ENCODE measurements at places on chromosomes 7 and 10. TPM values are rescaled to one million over a fixed set of nuclear protein-coding genes. Genes with fewer than 3 reads are reported as not detected.

GRCh38 chr7:4468320-4469102 lies 213.6 kb upstream of the FOXK1 start:
- DNase-seq = peak; percentile 8

DNA sequence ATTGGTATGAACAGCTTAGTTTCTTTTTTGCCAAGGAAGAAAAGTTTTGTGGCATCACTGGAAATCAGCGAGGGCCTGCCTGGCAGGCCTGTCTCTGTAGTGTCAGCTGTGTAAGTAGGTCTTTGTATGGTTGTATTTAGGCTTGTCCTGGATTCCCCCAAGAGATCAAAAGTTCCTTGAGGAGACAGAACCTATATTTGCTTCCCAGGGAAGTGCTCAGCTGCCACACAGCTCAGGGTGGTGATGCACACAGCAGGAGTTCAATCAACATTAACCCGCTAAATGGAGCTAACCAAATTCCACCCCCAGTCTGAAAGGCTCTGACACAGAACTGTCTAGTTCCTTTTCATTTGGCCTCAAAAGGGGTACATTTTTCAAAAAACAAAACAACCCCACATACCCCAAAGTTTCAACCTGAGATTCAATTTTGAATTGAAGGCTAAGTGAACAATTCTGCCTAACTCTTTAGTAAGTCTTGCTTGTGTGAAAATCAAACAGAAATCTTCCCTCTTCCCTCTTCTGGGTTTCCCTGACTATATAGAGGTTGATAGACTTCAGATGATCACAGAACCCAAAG lies 124.4 kb downstream of the CLEC2L start:
- no peak for DNase-seq

DNA sequence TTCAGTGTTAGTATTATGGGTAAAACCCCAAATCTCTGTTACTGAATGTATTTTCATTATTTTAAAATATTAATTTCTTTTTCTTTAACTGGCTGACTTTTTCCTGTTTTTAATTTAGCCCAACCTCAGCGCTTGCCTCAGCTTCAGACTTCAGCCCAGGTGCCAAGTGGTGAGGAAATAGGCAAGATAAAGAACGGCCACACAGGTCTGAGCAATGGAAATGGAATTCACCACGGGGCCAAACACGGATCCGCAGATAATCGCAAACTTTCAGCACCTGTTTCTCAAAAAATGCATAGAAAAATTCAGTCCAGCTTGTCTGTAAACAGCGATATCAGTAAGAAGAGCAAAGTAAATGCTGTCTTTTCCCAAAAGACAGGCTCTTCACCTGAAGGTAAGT lies 57.5 kb downstream of the MDFIC start:
- no peak for DNase-seq

The NUDT13 gene
- 1.7 TPM for total RNA-seq

DNA sequence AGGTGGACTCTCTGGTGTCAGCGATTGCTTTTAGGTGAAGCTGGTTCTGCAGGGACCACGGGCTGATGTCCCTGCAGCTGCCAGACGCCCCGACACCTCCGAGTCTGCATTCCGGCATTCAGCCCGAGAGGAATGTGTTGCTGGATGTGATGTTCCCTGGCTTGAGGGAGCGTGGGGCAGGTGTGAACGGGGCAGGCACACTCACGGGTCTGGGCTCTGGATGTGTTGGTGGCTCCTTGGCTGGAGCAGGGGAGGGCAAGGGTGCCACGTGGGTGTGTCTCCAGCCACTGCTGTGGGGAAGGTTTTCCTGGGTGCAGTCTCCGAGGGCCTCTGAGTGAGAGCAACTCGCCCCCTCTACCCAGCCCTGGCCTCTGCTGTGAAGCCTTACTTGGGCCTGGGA lies 140.5 kb downstream of the CAMK1D start:
- DNase-seq = no peak

- DNase-seq = no peak
Observed at GRCh38 chr10:110077436-110078130, 69.8 kb downstream of the ADD3 start.

- no peak for DNase-seq
Observed at GRCh38 chr10:61164458-61165160, 220.6 kb upstream of the RHOBTB1 start.

The CACNA2D1 gene
- total RNA-seq = 33.5 TPM

DNA sequence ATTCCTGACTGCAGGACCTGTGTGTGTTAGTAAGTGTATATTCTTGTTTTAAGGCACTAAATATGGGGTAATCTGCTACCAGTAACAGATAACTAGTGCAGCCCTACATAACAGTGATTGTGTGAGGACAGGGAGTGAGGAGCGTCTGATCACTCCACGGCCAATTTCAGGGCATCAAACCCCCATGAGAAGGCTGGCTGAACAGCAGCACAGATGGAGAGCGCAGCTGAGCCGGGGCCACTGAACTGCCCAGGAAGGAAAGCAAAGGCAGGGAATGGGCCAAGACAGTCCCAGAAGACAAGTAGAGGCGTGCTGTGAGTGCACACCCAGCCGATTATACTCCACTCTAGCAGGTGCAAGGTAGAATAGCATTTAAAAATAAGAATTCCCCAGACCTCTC lies 157.1 kb upstream of the CHST15 start:
- peak; percentile 77 for DNase-seq

DNA sequence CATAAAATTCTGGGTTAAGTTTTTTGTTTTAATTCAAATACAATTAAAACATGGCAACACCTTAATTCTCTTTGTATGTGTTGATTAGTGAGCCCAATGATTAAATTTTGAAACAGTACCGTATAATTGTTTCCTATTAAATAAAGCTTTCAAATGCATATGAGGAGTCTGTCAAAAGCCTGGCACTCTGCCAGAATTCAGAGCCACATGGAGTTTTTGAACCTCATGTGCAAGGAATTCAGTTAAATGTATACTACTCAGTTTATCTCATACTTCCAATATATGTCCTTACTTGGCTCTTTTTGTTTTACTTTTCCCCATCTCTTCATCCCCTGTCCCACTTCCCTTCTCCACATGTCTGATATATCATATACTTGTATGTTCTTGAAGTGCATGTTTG lies 165.6 kb upstream of the FAM3C start:
- no peak for DNase-seq

The GRM3 gene
- total RNA-seq = not detected

The IGFBP3 gene
- 223 TPM for total RNA-seq

DNA sequence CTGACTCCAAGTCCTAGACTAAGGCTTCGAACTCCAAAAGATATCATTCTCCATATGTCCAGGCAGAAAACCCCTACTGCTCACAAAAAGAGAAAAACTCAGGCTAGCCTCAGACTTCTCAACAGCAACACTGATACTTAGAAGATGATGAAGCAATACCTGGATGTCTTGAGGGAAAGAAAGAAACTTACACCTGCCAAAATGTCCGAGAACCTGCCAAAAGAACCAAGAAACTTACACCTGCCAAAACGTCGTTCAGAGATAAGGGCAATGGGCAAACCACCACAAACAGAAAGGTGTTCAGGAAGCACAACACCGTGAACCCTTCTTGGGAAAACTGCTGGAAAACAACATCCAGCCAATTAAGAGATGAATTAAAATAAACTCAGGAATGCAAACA lies 15.3 kb downstream of the ABLIM1 start:
- no peak for DNase-seq

DNA sequence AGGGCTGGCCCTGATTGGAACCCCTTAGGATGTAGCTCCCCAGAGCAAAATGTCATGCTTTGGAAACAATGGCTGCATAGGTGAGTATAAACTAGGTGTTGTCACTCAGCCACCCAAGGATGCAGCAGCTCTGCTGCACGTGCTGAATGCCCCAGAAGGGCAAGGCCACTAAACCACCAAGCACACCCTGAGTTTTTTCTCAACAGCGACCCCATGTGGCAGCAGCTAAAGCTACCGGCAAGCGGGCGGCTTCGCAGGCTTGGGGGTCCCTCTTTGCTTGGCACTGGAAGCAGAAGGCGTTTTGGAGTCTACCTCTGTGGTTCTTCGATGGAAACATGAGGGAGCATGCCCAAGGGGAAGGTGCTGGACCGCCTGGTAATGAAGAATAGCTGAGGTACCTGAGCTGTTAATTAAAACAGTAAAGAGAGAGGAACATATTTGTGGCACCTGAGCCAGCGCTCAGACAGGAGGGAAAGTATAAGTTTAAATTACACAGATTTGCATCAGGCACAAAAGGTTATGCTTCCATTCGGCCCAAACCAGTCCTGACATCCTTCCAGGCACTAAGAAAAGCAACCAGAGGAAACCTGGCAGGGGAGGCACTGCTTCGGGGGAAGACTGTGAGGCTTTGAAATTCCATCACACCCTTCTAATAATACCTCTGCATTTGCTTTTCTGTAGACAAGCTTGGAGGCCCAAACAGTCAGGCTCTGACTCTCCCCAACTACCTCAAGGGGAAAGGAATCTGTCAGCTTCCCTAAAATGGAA lies 152.1 kb downstream of the GFRA1 start:
- peak; percentile 59 for DNase-seq

- no peak for DNase-seq
Observed at GRCh38 chr7:134293002-134293740, 23.6 kb downstream of the SLC35B4 start.

- DNase-seq = no peak
Observed at GRCh38 chr10:72353965-72354355, 759 bp downstream of the DNAJB12 start.

Data from mesenteric fat pad (tissue), 1 donor.